Activated T-cell treated with anti-CD3 and anti-CD28 coated beads for 48 hours (primary cell): ENCODE measurements at places on chromosomes 3 and 15.
A peak's percentile ranks its signal among the peaks of the same experiment; 100 is the strongest.

GRCh38 chr3:195754906-195755305, 34.1 kb downstream of the MUC20 start:
- no peak for DNase-seq

DNA sequence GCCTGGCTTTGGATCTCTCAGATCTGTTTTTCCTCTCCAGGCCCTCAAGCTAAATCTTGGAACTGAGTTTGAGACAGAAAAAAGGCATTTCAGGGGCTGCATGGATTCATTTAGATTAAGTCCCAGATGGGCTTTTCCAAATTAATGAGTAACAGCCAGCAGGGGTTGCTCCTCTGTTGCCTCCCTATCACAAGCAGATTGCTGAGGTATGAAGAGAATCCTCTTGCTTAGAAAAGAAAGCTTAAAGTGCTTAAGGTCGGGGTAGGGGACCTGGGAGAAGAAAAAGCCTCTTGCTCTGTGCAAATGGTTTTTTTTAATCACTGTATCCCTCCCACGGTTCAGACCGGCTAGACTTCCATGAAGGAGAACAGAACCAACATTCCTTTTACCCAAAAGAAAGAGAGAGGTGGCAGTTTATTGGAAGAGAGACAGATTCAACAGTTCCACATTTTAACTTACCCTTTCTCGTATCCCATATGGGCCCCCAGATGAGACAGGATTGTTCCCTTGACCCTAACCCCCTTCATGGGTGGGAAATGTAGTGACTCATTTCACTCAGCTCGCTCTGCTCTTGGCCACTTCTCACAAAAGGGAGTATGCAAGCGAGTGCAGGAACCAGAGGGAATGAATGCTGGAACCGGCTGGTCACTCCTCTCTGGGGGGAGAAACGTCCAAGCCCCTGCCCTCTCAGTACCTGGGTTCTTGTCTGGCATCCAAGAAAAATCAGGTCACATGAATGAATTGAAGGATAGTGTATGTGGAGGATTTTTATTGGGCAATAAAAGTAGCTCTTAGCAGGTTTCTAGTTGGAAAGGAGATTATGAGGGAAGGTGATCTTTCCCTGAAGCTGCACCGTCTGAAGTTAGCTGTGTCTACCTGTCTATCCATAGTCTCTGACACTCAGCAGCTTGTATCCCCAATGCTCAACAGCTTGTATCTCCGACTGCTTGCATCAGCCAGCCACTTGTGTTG, 745.2 kb downstream of the SI start:
- DNase-seq = no peak

DNA sequence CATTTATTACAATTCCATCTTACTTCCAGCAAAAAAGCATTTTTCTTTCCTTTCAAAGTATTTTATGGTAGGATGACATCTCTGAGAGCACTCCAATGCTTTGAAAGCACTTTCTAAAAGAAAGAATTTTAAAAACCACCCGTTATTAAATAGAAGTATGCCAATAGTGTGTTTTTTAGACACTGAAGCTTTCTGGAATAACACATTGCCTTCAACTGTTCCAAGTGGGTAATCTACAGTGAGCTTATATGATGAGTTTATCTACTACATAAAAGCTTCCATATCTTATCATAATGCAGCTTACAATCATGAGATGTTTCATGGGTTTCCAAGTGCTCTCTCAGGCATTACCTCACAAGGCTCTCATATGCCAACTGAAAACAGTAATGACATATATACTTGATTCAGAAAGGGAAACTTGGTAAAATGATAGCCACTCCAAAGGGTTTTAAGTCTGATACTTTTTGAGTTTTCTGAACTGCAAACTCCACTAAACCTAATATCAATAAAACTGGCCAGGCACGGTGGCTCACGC, 14.1 kb downstream of the CMTM6 start:
- DNase-seq = no peak

- DNase-seq = no peak
These were observed 172.8 kb downstream of the KCNMB2 start for GRCh38 chr3:178709051-178709450.

DNA sequence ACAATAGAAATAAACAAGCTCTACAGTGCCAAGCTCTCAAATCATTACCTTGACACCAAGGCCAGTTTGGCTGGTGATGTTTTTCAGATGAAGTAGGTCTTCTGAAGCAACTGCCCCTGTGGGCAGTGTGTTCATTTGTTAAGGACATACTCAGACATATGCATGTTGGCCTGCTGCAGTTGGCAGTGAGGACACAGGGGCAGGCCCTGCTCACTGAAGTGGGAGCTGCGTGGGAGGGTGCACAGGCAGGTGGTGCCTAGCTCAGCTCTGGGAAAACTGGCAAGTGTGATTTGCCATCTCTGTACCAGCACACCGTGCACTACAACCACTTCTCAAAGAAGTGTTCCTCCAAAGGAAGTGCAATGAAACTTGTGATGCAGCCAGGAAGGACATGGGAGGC, 28.5 kb upstream of the SNRK start:
- no peak for DNase-seq

DNA sequence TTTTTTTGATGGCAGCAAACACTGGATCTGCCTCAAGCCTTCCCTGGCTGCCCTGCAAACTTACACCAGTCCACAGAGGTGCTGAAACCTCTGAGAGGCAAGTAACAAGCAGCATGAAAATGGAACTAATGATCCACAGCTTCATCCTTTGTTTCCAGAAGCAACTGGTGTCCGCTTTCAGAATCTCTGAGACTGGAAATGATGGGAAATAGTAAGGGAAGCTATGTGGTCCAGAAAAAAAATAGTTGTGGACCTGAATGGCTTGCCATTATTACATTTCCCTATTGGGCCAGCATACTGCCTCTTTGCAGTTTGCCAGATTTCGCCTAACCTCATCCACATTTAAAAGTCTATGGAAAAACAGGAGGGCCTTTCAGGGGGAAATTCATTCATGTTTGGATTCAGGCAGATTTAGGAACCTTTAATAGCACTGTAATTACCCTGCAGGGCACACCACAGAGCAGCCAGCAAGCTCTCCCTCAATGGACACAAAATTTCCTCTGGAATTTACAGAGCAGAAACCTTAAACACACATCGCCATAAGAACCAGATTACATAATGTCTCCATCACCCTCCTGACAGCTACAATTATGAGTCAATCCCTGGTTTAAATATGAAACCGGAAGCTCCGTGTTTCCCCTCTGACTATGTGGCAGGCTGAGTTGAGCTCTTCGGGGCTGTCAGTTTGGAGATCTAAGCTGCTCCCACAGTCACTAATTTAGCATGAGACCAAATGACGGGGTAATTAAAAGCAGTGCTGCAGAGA, 134.4 kb downstream of the TMCO5A start:
- DNase-seq = no peak

DNA sequence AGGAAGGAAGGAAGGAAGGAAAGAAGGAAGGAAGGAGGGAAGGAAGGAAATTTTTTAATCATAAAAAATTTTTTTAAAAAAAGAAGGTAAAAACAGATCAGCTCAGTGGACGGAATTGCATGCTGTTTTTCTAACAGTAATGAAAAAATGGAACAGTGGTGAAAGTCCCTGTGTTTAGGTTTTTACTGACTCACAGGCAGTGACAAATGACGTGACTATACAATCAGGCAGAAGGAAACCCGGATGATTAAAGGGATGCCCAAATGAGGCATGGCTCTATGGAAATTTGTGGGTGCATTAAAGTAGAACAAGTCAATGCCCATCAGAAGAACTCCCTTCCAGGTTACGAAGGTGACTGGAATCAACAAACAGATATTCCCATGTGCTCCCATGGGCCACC, 135.0 kb downstream of the IMPG2 start:
- DNase-seq = no peak

DNA sequence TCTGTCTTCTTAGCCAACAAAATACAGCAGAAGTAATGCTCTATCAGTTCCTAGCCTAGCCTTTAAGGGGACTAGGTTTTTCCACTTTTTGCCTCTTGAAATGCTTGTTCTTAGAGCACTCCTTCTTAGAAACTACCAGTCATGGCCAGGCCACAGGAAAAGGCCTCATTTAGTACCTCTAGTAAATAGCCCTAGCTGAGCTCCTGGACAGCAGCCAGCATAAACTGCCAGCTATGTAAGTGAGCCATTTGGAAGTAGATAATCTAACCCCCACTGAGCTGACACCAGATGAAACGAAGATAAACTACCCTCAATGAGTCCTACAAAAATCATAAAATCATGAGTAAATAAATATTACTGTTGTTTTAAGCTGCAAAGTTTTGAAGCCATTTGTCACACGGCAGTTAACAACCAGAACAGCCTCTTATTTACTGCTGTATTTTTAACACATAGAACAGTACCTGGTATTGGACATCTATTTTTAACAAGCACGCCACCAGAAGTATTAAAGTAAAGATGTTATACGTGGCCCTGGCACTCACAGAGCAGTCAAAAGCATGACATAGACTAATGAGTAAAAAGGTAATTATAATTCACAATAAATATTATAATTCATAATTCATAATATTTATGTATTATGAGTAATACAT, 12.0 kb downstream of the TBC1D5 start:
- no peak for DNase-seq

- no peak for DNase-seq
These were observed 198.3 kb downstream of the ERC2 start for GRCh38 chr3:56269755-56270535.

GRCh38 chr15:63211092-63211490, 21.7 kb downstream of the RAB8B start:
- no peak for DNase-seq

GRCh38 chr3:13857702-13858380, 22.0 kb downstream of the WNT7A start:
- DNase-seq = no peak

GRCh38 chr15:42402455-42403205, 43.3 kb downstream of the CAPN3 start:
- DNase-seq = no peak

DNA sequence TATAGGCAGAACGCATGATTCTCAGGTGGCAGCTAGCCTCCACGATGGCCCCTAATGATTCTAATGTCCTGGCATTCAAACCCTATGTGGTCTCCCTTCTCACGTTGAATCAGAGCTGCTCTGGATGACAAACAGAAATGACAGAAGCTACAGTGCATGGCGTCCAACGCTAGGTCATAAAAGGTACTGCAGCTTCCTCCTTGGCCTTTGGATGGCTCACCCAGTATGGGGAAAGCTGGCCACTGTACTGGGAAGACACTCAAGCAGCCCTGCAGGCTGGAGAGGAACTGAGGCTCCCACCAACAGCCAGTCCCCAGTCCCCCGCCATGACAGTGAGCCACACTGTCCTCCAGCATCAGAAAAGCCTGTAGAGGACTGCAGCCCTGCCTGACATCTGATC, 286.3 kb downstream of the FAM43A start:
- DNase-seq = no peak

- peak; percentile 69 for DNase-seq
These were observed 31.8 kb downstream of the CCNL1 start for GRCh38 chr3:157127831-157128767.

- no peak for DNase-seq
These were observed 284.9 kb upstream of the TBC1D5 start for GRCh38 chr3:18027161-18027939.

- DNase-seq = no peak
These were observed 5.0 kb downstream of the TMEM207 start for GRCh38 chr3:190444576-190445145.

GRCh38 chr3:194485881-194486539, 792 bp downstream of the ATP13A3 start:
- DNase-seq = peak; percentile 58

GRCh38 chr3:127785711-127786265, 36.5 kb downstream of the MGLL start:
- DNase-seq = no peak

- DNase-seq = no peak
These were observed 2.1 kb downstream of the CD47 start for GRCh38 chr3:108088697-108089096.

- peak; percentile 45 for DNase-seq
These were observed 7.1 kb downstream of the ELL3 start for GRCh38 chr15:43769584-43770228.

DNA sequence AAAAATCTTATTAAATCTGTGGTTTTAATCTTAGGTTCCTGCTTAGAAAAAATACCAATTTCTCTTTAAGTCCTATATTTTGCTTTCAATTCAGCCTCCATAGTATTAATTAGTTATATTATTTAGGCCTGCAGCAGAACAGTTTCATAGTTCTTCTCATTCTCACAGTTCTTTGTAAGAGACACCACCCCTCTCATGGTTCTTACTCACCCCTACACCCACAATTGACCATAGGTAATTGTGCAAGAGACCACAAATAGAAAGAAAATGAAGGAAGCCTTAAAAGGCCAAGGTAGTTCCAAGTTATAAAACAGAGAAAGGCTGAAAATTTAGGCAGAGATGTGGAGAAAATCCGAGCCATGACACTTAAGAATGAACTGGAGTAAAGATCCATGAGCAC, 415.3 kb downstream of the TIGIT start:
- no peak for DNase-seq

DNA sequence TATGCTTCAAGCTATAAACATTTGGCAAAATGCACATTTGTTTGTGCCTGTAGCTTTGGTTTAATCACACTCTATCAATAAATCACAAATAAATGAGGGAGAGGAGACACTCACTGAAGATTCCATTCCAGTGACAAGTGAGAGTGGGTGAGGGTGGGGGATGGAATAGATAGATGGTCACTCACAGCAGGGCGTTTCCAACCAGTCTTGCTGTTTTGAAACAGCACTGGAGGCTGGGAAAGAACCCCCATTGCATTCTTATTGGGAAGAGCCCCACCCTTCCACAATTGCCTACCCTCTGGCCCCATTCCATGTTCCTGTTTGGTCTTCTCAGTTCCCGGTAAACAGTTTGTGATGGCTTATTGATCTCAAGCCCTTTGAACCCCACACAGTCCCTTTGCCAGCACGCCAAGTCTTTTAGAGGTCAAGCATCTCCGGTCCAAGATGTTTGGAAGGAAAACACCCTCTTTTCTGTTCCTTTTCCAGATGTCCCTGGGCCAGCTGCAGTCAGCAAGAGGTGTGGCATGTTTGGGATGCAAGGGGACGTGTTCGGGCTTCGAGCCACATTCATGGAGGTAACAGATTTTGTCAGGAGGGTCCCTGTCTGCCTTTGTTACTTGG, 30.7 kb downstream of the LMCD1 start:
- no peak for DNase-seq

DNA sequence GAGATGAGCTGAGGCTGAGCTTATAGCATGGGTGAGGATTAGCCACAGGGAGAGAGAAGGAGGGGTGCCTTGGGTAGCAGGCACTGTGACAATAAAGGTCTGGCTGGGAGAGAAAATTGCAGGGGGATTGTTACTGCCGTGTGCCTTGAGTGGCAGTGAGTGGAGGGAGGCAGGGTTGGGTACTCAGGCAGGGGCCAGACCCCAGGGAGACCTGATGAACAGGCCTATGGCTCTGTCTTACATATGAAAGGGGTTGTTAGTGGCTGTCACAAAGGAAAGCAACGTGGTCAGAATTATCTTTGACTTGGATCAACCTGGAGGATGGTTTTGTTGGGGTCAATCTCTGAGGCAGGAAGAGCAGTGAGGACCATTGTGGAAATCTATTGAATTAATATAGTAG, 84.5 kb downstream of the LRTM1 start:
- no peak for DNase-seq

DNA sequence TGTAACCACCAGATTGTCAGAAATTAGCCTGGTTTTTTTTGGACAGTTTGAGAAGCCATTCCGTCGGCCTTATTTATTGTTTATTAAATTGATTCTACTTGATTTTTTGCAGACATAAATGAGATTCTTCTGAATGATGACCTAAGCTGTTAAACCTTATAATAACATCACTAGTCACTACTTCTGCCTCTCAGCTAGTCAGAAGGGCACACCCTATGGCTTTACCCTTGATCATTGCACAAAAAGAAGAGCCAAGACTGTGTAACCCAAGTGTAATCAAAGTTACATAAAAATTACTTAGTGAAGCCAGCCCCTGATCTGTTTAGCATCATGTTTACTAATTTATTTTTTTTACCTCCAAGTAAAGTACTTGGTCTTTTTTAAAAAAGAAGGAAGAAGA, 64.3 kb downstream of the CHL1 start:
- DNase-seq = no peak
